ENCODE measurements at places on chromosomes 2 and 18.

DNA sequence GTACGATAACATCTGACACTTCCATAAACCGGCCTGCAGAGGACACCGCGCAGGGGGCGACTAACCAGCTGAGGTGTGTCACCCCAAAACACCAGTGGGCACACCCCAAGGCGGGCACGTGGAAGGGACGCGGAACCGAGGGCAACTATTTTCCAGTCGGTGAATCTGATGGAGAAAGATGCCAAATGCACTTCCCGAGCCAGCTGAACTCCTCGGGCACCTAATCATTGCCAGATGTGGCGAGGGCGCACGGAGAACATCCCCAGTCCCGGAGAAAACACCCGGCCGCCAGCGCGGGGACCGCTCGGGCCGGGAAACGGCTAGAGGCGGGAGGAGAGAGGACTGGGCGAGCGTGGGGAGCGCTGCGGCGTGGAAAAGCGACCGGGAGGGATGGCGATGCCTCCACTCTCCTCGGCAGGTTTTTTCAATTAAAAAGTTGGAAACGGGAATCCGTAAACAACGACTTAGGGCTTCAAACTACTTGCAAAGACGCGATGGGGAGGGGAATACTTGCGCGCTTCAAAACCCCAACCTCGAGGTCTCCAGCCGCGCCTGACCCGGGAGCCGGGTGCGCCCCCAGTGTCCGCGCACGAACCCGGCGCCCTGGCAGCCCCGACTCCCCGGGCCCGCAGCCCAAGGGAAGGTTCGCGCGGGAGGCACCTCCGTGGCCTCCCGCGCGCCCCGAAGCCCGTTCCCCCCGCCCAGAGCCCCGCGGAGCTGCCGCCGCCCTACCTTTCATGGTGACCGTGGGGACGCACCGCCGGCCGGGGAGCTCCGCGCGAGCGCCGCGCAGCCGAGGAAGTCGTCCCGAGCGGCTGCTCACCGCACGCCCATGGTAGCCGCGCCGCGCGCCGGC is 497 bp downstream of the COLEC12 start:
- DNase-seq, result no peak

GRCh38 chr2:136408795-136409194 is 290.8 kb upstream of the CXCR4 start:
- DNase-seq, result no peak

- DNase-seq, result no peak
These were observed 81.5 kb upstream of the SLC66A3 start for GRCh38 chr2:11073776-11074175.

- no peak for DNase-seq
These were observed 227.8 kb downstream of the ZNF407 start for GRCh38 chr18:74825460-74825859.

DNA sequence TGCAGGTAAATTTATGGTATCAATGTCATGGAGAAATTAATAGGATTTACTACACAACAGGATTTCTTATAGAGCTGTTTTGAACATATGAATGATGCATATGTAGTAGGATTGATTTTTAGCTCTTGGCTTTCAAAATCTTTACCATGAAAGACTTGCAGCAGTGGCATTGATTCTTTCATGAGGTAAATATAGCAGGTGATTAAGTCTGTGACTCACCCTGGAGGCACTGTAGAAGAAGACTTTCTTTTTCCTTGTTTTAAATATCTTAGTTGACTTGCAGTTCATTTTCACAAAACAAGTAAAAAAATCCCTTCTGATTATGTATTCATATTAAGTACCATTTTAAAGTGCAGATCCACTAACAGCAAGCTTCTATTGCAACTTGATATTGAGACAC is 463.0 kb downstream of the FBXO15 start:
- DNase-seq, result no peak

DNA sequence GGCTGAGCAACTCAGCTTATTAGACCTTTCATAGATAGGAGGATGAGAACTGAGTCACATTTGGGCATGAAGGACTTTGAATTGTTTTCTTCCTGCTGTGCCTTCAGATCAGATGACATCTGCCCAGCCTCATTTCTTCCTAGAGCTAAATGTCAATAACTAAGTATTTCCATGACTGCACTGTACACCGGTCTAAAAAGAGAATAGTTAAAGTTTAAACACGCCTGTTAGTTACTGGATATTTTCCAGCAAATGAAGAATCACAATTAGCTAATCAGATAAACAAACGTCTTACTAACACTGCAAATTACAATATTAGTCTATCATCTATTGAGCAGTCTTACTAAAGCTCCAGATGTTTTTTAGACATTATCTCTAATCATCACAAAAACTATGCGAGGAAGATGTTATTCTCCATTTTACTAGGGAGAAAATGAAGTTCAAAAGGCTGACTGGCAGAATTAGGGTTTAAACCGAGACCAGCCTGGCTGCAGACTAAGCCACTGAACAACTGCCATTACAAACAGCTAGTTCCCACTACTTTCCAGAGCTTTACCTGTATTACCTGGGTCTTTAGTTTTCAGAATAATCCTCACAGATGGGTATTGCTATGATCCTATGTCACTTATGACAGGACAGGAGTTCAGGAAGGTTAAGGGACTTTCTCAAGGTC is 69.4 kb upstream of the ZNF397 start:
- DNase-seq, result no peak
